LHCN-M2 (cell line): ENCODE measurements at places on chromosomes 16 and 17.

- DNase-seq: no peak
Observed at GRCh38 chr16:57985204-57986181, 14.6 kb upstream of the CNGB1 start.

DNA sequence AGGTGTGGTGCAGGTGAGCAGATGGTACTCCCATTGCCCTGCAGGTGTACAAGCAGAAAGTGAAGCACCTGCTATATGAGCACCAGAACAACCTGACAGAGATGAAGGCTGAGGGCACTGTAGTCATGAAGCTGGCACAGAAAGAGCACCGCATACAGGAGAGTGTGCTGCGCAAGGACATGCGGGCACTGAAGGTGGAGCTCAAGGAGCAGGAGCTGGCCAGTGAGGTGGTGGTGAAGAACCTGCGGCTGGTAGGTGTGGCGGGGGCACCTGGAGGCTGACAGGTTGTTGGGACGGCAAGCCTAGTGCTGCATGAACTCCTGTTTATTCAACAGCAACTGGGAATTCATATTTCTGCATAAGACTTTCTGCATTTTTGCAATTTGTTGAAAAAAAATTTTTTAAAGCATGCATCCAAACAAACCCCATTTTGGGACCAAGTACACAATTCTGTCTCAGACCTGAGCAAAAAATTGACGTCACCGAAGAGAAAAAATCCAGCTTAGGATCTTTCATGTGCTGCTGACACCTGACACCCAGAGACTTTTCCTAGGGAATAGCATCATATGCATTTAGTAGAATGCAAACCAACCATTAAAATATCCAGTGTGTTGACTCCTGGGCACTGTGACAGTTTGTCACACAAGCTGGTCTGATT, 13.5 kb upstream of the DBNDD1 start:
- DNase-seq: no peak

DNA sequence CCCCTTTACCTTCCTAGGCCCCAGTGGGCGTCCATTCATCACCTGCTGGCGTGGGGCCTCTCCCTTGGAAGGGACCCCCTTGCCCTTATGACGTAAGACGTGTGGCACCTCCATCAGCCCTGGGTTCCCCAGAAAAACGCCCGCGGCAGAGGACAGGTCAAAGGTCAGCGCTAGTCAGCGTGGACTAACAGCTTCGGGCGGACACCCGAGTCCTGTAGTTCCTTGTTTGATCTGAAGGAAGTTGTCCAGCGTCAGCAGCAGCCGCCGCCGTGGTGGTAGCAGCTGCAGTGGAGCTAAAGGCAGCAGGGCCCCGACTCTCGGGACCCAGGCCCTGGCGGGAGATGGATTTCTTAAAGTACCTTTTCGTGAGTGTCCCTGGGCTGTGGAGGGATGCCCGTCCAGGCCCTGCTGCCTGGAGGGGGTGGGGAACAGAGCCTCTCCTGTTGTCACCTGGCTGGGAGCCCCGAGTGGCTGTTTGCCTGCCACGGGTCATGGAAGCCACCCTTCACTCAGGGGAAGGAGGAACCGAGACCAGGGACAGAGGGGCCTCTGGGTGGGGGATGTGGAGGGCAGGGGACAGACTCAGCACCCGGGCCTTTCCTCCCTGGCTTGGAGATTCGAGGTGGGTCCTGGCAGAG, 123.6 kb downstream of the OR1D5 start:
- DNase-seq: no peak

DNA sequence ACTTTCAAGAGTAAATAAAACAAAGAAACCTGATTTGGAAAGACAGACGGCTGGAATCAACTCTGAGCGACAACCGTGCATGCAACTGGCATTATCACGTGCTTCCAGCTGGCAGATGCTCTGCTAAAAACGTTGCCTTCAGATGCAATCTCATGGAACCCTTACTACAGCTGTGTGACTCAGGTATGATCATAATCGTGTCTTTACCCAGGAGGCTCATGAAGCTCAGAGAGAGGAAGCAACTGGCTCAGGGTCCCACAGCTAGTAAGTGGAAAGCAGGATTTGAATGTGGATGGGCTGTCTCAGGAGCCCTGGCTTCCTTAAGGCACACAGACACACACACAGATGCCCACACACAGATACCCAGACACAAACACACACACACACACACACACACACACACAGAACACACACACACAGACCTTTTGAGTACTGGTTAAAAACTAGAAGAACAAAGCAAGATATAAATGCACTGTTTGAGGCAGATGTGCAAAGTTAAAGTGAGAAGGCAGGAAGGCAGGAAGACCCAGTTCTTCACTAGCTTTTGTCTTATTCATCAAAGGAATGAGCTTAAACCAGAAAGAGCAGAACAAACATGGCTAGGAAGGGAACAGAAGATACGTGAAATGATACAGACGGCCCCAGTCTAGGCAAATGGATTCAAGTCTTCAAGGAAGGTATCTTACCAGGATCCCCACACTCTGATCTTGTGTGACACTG, 275.2 kb downstream of the MAF start:
- DNase-seq: no peak

- DNase-seq: no peak
Observed at GRCh38 chr17:39752241-39752881, 14.6 kb downstream of the GRB7 start.

DNA sequence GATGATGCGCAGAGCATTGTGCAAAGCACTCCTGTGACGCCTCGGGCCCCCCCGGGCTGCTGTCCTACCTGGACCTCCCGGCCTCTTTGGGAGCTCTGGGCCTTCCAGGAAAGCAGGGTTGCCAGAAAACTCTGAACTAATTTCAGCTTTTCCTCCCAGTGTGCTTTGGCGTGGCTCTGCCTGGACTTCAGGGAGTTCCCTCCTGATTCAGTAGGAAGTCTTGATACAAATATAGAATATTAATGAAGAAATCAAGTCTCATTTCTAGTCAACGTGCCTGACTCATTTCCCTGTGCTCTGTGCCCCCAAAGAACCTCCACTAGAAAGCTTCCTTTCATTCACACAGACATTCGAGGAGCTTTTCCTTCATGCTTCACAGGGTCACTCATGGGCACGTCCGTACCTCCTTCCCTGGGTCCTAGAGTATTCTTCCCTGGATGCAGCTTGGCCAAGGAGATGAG, 84.0 kb upstream of the NOL11 start:
- DNase-seq: no peak

DNA sequence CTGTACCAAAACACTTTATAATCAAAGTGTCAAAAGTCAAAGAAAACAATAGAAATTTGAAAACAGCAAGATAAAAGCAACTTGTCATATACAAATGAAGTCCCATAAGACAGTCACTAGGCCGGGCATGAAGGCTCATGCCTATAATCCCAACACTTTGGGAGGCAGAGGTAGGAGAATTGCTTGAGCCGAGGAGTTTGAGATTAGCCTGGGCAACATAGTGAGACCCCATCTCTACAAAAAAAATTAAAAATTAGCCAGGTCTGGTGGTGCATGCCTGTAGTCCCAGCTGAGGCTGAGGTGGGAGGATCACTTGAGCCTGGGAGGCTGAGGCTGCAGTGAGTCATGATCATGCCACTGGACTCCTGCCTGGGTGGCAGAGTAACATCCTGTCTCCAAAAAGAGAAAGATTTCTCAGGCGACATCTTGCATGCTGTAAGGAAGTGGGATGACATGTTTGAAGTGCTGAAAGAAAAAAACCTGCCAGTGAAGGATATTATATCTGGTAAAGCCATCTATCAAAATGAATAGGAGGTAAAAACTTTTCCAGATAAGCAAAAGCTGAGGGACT, 98.7 kb upstream of the NACA2 start:
- DNase-seq: peak; percentile 29

DNA sequence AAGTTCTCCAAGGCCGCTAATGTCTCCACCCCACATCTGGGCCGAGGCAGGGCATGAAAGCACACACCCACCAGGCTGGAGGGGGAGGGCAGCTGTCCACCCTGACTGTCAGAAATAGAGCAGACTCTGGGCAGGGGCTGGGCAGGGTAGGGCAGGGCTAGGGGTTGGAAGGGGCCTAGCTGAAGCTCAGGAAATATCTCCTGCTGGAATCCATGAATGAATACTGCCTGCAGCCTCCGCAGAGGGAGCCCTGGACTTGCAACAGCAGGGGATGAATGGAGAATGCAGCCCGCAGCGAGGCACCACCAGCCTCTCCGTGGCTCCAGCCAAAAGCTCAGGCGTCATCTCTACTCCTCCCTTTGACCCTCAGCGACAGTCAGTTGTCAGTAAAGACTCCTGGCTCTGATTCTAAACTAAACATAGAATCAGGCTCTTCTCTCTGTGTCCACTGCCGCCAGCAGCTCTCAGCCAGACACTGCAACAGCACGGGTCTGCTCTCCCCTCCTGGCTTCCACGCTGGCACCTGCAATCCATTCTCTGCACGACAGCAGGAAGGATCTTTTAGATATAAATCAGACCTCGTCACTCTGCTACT, 23.9 kb upstream of the NGFR start:
- DNase-seq: no peak

DNA sequence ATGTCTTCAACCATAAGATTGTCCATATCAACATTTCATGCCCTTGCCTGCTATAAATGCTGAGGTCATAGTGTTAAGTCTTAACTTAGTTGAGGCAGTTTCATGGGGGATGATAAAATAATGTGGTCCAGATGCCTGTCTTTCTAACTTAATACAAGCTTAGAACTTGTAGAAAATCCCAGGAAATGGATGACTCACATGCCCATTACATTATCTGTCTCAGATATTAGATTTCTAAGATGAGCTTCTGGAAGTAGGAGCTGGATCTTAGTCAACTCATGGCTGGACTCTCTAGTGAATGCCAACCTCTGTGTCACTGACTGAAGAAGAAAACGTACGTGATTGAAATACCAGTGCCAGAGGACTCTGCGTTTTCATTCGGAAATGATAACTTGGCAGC, 797.5 kb upstream of the EEF2KMT start:
- no peak for DNase-seq

DNA sequence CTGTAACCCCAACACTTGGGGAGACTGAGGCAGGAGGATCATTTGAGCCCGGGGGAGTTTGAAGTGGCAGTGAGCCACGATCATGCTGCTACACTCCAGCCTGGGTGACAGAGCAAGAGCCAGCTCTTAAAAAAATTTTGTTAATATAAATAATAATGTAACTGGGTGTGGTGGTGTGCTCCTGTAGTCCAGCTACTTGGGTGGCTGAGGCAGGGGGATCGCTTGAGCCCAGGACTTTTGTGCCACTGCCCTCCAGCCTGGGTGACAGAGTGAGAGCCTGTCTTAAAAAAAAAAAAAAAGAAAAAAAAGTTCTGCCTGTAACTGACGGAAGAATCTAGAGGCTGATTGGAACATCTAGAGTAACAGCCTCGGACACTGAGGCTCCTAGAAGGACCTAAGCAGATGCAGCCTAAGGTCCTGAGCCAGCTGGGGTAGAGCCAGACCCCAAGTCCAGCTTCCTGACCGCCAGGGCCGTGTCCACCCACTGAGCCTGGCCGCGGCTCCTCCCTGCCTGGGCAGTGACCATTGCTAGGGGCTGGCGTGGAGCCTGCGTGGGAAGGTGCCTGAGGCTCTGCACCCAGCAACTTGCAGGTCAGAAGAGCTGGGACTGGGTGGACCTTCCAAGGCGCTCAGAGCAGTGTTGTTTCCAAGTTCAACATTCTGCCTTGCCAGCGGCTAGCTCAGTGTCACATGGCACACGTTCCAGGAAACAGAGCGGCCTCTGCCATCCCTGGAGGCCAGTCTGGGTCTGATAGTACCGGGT, 209.4 kb upstream of the CIBAR2 start:
- DNase-seq: peak; percentile 91

DNA sequence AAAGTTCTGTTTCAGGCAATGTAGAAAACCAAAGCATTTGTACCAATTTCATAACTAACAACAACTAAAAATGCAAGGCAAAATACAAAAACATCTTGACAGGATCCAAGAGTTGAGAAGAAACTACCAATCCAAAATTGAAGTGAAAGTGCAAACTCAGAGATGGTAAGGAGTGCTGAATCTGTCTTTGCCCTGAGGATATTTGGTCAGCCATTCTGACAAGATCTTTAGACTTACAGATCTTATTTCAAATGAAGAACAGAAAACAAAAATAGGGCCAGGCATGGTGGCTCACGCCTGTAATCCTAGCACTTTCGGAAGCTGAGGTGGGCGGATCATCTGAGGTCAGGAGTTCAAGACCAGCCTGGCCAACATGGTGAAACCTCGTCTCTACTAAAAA, 412.8 kb downstream of the ZFHX3 start:
- DNase-seq: no peak

DNA sequence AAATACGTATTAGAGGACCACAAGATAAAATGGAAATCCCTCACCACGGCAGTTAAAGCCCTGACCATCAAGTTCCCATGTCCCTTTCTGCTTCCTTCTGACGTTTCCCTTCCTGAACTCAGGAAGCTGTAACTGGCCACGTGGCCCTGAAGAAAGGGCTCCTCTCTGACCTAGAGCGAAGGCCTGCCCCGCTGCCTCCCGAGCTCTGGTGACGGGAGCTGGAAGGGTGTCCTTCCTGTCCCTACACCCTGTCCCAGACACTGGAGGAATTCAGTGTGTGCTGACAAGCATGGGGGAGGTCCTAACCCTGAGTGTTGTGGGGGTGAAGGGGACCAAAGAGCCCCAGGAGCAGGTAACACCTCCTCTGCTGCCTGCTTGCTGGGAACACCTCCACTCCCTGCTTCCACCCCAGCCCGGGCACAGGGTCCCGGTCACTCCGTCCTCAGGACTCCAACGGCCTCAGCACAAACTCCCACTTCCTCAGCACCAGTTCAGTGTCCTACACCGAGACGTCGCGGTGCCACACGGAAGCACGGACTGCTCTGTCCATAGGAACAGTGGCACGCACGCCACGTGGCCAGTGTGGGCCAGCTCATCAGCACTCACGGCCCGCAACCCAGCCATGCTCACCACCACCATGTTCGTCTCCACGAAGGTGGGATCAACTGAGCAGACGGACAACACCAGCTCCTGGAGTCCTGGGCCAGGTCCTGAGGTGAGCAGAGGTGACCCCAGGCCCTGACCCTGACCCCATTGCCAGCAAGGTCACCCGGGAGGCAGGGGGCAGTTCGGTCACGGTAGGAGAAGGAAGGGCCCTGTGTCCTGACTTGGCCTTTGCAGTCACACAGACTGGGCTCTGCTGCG, 16.9 kb downstream of the TMEM235 start:
- no peak for DNase-seq

GRCh38 chr17:77783991-77784820, 174.3 kb upstream of the TNRC6C start:
- no peak for DNase-seq

DNA sequence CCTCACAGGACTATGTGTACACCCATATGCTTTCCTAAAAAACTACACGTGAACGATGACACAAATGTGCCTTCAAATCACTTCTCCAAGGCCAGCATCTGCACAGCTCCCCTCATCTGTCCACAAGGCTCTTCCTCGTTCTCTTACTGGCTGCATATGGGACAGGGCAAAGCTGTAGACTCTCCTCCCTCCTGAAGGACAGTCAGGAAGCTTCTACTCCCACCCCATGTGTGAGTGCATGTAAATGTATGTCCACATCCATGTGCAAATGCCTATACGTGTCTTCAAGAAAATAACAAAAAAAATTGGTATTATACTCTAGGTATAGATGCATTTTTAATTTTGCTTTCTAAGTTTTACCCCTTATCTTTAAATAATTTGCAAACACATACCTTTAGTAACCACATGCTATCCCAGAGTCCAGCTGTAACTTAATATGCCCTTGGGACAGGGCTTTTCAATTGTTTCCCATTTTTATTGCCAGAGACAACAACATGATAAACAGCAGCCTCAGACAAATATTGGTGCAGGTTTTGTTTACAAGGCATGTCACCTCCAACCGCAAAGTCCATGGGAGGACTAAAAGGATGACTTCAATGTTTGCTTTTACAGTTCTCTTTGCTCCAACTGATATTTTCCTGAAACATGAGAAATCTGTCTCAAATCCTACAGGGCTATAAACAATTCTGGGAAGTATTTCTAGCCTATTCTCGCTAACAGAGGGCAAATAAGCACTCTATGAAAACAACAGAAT, 31.6 kb upstream of the FAAP100 start:
- DNase-seq: no peak
